ENCODE measurements at places on chromosomes 2 and 18.
A peak's percentile ranks its signal among the peaks of the same experiment; 100 is the strongest.

DNA sequence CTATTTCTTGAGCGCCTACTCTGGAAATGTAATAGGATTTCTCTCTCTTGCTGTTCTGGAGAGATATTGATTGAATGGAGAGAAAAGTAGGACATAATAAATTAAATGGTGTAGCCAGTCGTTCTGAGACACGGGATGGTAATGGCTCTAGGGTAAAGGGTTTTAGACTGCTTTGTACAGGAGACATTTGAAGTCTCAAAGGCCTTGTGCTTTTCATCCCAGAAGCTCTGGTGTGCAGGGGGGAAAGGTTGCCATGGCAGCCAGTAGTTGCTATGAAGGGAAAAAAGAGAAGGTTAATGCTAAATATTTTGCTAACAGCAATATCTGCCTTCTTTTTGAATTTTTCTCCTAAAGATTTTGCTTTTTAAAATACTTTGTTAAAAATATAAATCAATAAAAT is 359.3 kb downstream of the RIT2 start:
- no peak for DNase-seq

DNA sequence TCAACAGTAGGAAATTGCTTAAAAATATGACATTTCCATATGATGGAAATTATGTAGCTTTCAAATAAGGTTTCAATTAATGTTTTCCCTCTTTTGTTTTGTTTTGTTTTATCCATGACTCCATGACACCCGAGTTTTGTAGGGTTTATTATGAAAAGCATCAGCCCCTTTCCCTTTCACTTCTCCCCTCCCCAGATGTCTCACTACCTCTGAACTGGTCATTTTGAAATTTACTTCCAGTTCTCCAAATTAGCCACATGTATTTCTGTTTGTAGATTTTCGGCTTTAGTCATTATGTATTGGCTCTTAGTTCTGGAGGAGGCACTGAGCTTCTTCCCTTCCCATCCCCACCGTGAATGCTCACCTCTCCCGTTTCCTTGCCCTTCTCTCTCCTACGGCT is 18.6 kb upstream of the VPS4B start:
- DNase-seq: no peak

GRCh38 chr2:230748087-230748486 is 35.4 kb downstream of the CAB39 start:
- no peak for DNase-seq

- no peak for DNase-seq
Measured at GRCh38 chr2:161004379-161004778, 155.8 kb upstream of the TANK start.

DNA sequence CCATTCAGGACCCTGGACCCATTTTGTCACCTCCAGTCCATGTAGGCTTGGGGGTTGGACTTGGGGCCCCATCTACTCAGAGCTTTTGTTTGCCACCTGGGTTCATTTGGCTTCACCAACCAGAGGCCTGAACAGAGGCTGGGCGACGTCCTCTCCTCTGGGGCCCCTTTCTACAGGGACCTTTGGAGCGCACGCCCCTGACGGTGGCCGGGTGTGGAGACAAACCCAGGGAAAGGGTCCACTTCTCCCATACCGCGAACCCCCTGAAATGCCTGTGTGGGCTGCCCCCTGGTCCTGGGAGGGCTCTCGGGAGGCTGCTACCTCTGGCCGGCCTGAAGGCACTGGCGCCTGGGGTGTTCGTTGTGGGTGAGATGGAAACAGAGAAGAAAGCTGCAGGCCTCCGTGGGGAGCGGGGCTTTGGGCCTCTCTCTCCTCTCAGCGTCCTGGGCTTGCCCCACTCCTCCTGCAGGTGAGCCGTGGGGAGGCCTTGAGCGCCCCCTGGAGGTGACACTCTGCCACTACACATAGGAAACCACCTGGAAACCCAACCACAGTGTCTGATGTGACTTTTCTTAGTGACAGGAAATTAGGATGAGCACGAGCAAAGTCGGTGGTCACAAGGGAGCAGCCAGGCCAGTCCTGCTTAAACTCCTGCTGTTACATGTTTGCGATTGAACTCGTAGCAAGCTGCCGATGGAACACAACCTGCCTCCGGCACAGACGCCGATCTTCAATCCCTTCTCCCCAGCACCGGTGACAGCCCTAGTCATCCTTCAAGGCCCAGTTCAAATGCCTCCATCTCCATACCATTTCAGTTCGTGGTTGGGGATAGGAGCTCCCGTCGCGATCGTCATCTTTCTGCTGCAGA is 12.0 kb upstream of the NTSR2 start:
- DNase-seq: peak; percentile 13

DNA sequence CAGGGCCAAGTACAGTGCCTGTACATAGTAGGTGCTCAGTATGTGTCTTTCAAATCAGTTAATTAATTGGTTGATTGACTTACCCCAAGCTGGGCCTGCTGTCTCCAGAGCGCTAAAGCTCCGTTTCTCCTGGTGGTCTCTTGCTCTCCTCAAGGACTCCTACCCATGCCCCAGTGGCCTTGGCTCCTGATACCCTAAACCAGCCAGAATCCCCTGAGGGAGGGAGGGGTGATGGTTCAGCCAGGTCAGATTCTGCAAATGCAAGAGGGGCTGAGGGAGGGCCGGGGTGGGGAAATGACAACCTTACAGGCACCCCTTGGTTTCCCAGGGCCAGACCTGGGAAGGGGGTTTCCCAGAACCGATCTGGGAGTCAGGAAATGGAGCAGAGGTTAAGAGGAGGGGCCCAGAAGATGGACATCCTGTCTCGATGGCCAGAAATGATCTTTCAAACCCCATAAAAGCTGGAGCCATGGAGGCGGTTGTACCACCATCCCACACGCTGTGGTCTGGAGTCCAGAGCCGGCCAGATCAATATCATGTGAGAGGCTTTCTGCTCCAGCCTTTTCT is 209.1 kb downstream of the TNS1 start:
- DNase-seq: no peak

GRCh38 chr2:27920148-27920885 is 29.8 kb downstream of the BABAM2 start:
- DNase-seq: no peak

- peak; percentile 83 for DNase-seq
Measured at GRCh38 chr2:200786423-200786822, 25.3 kb upstream of the BZW1 start.

DNA sequence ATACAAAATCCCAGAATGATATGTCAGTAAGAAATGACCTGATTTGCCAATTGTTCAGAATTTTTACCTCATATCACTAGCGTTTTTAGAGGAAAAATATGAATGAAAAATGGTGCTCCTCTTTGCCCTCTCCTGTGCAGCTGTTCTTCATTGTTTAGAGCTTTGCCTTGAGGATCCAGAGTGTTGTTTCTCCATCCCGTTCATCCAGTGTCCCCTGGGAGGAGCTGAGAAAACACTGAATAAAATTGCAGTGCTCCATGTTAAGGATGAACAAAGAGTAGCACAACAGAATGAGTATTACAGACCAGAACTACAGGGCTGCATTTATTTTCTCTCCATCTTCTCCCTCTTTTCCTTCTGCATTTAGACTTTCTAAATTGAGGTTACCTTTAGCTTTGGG is 133.1 kb downstream of the ADCYAP1 start:
- DNase-seq: no peak

- DNase-seq: no peak
Measured at GRCh38 chr2:16168506-16169264, 228.3 kb downstream of the MYCN start.

- no peak for DNase-seq
Measured at GRCh38 chr2:49621016-49621415, 466.7 kb upstream of the FSHR start.

- DNase-seq: peak; percentile 7
Measured at GRCh38 chr2:9327873-9328352, 95.4 kb downstream of the ITGB1BP1 start.

DNA sequence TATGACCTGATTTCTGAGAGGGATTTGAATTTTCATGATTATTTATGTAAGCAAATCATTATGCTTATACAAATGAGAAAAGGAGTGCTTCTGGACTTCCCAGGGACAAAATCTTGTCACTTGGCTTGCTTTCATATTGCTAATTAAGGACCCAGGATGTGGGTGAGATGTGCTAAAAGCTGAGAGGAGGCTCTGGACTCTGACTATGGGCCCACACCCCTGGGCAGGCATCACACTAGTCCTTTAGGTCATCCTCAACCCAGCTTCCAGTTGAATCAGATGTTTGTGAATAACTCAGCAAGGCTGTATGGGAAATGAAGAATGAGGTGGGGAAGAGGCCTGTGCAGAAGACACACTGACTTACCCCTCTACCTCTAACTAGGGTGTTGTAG is 11.9 kb downstream of the IL1B start:
- no peak for DNase-seq

DNA sequence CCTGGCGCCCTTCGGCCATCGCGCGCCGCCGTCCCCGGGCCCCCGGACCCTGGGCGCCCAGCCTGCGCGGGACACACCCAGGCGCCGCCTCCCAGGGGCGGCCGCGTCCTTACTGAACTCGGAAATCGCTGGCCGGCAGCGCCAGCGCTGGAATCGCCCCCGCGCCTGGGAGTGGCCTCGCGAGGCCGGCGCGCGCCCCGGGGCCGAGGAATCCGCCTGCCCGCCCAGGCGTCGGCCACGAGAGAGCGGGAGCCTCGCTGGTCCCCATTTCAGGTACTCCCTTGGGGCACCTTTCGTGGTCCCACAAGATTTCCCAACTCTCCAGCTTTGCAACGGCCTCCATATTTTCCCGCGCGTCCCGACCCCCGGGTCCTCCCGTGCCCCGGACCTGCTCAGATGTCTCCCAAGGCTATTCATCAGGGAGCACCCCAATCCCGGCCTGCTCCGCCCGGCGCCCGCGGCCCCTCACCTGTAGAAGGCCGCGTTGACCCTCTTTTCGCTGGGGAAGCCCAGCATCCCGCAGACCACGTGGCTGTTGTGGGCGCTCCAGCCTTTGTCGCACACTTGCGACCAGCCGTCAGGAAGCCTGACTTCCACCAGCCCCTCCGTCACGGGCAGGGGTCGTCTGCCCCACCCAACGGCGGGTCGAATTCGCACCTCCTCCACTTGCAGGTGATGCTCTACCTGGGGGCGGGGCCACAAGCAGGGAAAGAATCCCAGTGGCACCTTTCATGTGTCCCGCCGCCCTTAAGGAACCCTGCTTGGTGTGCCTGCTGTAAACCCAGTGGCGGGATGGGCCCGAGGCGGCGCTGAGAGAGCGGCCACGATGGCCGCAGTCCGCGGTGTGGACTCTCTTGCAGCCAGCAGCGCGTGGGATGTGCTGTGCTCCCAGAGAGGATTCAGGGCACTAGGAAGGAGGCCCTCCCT is 4.6 kb downstream of the LOXL3 start:
- DNase-seq: peak; percentile 56

GRCh38 chr2:157922336-157922735 is 46.2 kb upstream of the ACVR1 start:
- no peak for DNase-seq

DNA sequence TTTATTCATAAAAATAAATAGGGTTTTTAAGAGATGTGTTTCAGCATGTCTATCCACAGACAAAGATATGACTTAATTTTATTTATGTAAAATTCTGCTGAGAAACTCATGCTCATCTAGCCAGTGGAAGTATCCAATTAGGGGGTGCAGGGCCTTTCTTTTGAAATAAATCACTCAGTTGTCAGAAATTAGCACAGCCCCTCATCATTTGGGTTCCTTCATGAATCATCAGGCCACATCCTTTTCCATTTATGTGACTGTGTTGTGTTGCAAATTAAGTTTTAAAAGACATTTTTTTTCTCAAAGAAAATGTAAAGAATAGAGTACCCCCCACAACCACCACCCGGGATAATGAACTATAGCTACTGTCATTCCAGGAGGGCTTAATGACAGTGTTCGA is 185.8 kb downstream of the NRP2 start:
- DNase-seq: no peak

- DNase-seq: no peak
Measured at GRCh38 chr2:75808793-75809535, 98.2 kb upstream of the GCFC2 start.

GRCh38 chr2:168757223-168757622 is 45.2 kb upstream of the NOSTRIN start:
- DNase-seq: no peak

GRCh38 chr2:182142062-182142461 is 156.4 kb downstream of the PPP1R1C start:
- DNase-seq: no peak

- no peak for DNase-seq
Measured at GRCh38 chr2:171244466-171244969, 83.8 kb upstream of the TLK1 start.

DNA sequence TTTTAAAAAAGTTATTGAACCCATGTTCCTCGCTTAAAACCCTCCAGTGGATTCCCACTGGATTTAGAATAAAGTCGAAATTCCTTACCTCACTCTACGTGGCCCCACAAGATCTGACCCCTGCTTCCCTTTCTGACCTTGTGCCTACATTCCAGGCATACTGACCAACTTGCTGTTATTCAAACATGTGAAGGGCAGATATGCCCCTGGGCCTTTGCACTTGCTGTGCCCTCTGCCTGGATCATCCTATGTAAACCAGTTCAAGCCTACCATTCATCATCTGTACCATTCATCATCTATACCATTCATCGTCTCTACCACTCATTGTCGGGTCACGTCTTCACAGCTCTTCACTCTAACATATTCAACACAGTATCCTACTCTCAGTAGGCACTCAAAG is 41.3 kb upstream of the LPIN2 start:
- no peak for DNase-seq

DNA sequence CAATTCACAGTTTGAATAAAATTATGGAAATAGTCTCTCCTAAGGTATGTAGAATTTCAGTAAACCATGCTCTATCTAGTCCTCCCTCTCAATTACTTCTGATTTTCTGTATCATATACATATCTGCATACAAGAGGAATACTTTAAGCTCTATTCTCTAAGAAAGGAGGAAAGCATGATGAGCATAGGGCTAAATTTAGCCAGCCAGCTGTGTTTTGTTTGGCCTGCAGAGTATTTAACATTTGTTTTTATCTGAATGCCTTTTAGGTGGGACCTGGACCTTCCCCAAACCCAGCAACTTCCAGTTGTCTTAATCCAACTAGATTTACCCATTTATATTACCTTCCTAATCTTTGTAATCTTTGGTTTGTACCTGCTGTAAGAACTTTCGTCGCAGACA is 42.2 kb upstream of the FAM117B start:
- no peak for DNase-seq

GRCh38 chr2:183532514-183532913 is 408.3 kb downstream of the NUP35 start:
- no peak for DNase-seq

Measured in NCI-H774 (cell line).